Memory B cell (primary cell): ENCODE measurements at places on chromosomes 16 and 17.

DNA sequence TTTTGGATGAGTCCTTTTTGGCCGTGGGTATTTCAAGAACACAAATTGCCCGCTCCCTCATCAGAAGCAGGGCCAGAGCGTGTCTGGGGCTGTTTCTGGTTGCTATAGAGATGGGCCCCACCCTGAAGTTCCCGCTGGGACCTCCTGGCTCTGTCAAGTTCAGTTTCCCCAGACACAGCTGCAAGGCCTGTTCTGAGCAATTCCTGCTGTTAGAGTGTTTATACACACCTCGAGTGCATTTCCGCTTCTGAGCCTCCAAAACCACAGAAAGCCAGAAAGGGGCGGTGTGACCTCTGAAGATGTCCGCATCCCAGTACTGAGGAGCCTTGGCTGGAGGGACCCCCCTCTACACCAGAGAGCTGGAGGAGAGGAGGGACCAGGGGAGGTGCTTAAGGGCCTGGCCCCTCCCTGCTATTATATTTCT is 9.3 kb upstream of the WBP2 start:
- peak; percentile 55 for DNase-seq

- peak; percentile 23 for DNase-seq
Measured at GRCh38 chr17:49327835-49328784, 33.9 kb downstream of the ZNF652 start.

- no peak for DNase-seq
Measured at GRCh38 chr16:4846503-4846900, 586 bp downstream of the GLYR1 start.

- DNase-seq, result no peak
Measured at GRCh38 chr17:35597604-35598003, 10.5 kb downstream of the AP2B1 start.

DNA sequence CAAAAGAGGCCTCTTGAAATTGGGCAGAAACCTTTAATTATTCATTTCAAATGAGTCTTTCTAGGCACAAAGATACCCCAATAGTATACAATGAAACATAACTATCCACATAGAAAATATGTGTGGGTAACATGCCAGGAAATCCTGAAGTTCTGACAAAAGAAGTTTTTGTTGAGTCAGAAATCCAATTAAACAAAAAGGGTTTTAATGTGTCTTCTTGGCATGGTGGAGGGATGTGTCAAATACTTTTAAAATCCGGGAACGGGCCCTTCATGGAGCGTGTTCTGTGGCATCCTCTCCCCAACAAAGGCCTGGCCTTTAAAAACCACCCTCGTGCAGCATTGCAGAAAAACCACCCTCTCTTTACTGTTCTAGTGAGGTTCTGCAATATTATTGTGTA is 14.2 kb downstream of the CDRT4 start:
- DNase-seq, result no peak

GRCh38 chr17:4340914-4341615 is 25.4 kb downstream of the UBE2G1 start:
- DNase-seq, result no peak

GRCh38 chr16:820748-821147 is 20.2 kb upstream of the GNG13 start:
- no peak for DNase-seq

- DNase-seq, result no peak
Measured at GRCh38 chr17:63528183-63528582, 5.0 kb downstream of the KCNH6 start.

DNA sequence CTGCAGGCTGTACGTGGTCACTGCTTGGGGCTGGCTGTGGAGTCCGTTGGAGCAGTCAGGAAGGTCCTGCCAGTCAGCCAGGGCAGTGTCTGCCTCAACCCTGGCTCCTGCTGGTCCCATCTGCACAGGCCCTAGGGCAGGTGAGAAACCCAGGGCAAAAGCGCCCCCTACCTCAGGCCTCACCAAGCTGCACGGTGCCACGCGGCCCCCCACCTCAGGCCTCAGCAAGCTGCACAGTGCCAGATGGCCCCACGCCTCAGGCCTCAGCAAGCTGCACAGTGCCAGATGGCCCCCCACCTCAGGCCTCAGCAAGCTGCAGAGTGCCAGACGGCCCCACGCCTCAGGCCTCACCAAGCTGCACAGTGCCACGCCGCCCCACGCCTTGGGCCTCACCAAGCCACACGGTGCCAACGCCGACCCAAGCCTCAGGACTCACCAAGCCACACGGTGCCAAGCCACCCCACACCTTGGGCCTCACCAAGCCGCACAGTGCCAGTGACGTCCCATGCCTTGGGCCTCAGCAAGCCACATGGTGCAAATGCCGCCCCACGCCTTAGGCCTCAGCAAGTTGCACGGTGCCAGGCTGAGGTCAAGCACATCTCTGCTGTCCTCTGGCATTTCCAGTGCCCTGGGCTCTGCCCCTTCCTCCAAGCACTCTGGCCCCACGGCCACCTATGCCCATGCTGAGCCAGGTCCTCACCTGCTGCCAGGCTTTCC is 5.5 kb downstream of the TMEM204 start:
- DNase-seq, result no peak

DNA sequence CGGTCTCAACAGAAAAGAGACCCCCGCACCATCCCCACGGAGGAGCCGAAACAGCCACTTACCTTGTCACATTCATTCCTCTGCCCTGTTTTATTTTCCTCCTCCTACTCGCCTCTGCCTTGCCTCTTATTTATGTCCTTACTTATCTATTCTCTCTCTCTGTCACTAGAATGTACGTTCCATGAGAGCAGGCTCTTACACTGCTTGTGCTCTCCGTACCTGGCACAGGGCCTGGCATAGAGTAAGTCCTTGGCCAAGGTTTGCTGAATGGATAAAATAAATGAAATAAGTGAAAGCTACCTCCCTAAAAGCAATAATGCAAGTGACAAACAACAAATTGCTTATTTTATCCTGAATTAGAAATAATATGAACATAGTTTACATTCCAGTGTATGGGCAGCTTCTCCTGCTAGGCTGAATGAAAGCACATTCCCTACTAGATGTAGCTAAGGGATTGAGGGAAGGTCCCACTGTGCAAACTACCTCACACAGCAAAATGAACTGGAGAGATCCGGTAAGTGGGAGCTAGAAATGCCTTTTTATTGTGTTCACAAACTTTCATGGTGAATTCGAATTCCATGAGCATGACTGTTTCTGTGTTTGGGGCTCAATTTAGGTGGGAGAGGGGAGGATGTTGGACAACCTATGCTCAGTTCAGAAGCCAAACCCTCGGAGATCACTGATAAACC is 173.1 kb downstream of the PARN start:
- no peak for DNase-seq

DNA sequence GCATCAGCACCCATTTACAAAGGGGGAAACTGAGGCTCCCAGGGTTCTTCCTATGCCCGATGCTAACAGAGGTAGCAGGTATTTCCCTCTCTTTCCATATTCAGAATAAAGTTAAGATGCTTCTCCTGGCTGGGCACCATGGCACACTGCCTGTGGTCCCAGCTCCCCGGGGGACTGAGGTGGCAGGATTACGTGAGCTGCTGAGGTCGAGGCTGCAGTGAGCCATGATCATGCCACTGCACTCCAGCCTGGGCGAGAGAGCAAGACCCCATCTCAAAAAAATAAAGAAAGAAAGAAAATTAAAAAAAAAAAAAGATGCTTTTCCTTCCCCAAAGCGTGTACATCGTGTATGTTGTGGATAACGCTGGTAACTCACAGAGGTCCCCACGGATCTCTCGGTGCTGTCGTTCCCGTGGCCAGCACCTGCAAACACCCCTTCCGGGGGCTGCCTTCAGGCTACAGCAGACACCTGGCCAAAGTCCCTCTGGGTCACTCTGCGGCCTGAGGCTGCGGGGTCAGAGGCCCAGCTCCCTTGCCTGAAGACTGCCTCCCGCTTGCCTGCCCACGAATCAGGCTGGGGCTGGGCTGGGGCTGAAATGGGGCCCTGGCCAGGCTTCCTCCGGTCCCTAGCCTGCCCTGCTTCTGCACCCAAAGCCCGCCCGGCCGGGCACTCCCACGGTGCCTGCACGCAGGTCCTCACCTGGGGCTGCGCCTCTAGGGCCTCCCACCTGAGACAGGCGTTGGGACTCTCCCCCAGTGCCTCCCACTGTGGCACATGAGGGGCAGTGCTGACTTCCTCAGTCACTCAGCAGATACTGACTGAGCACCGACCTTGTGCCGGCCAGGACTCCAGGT is 63.1 kb downstream of the ZDHHC7 start:
- no peak for DNase-seq

- DNase-seq, result no peak
Measured at GRCh38 chr16:65319621-65320231, 197.9 kb upstream of the CDH11 start.

DNA sequence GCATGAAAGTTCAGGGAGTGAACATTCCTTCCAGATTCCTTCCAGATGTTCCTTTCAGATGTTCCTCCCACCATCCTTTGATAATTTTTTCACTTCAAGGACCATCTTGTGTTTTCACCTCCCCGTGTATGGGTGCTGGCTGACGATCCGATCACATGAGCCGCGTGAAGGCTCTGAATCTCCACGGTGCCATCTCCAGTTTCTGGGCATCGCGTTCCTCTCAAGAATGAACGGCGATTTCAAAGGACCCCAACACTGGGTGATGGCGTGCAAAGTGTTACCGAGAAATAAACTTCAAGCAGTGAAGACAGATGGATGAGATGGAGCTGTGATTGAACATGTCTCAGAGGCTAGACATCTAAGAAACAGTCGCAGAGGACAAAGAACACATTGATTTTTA is 245.3 kb downstream of the GSG1L start:
- DNase-seq, result no peak

- no peak for DNase-seq
Measured at GRCh38 chr17:32318071-32318470, 23.9 kb downstream of the C17orf75 start.

- no peak for DNase-seq
Measured at GRCh38 chr16:24221219-24221618, 34.9 kb upstream of the CACNG3 start.

DNA sequence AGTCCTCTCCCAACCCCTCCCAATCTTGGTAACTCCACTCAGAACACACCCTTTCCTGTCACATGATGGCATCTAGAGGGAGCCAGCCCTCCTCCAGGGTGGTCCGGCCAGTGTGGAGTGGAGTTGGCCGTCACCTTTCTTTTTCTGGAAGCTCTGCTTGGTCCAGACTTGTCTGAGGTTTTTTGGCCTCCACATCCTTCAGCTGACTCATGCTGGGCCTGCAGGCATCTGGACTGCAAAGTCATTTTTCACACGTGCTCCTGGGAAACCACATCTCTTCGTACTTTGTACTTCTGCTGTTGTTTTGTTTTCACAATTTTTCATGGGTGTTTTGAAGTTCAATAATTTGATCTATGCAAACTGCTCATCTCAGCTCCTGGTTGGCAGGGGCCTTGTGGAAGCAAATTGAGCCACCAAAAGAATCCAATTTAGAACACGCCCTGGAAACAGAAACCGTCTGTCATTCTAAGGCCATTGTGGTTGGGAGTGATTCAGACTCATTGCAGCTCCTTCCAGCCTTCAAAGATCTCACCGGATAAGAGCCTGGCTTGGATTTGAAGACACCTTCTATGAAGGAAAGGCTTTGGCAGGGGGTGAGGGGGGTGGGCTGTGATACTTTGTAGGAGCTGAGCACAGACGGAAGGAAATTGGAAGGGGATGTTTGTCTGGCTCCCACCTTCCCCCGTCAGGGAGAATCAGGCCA is 42.4 kb upstream of the NF1 start:
- no peak for DNase-seq

DNA sequence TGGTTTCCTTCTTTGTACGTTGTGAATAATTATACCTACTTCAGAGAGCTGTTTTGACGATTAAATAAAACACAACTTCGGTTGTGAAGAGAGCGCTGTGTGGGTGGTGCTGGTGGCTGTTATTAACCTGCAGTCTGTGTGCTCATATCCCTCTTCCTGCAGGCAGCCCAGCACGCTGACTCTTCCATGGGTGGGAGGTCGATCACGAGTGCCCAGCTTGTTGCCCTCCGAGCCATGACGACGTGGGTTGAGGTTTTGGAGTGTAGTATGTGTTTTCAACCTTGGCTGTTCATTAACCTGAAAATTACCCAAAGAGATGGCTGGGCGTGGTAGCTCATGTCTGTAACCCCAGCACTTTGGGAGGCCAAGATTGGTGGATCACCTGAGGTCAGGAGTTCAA is 11.3 kb upstream of the GCSH start:
- no peak for DNase-seq

DNA sequence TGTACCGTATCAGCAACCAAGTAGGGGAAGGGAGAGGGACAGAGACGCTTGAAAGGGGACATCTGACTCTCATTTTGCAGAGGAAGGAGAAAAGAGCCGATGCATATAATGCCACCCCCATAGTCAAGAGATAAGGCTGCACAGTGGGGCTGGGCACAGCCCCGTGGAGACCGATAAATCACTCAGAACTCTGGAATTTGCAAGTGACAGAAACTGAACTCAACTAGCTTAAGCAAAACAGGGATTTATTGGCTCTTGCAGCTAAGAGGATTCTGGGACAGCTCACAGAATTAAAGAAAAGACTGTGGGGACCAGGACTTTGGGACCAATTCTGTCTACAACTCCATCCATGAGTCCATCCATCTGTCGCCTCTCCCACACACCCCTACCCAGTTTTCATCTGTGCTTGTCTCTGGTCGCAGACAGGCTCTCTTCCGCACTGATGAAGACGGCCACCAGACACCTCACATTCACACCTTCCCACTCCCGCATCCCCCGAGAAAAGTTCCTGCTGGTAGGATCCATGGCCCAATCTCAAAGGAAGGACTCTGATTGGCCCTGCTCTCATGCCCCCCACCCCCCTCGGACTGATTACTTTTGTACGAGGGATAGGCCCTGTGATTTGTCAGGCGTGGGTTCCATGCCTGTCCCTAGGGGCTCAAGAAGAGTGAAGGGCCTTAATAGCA is 105.9 kb upstream of the RPL38 start:
- DNase-seq, result no peak

GRCh38 chr17:3794557-3795389 is 6.2 kb downstream of the ITGAE start:
- DNase-seq, result no peak

GRCh38 chr17:4900231-4901107 is 1.1 kb downstream of the C17orf107 start:
- peak; percentile 77 for DNase-seq

GRCh38 chr16:1791943-1792812 is 1.3 kb downstream of the IGFALS start:
- DNase-seq, result no peak

- no peak for DNase-seq
Measured at GRCh38 chr17:5843366-5844026, 226.7 kb upstream of the WSCD1 start.

GRCh38 chr16:50152351-50152806 is 727 bp upstream of the TENT4B start:
- DNase-seq, result peak; percentile 41

- DNase-seq, result no peak
Measured at GRCh38 chr17:10247810-10248209, 49.4 kb upstream of the GAS7 start.

DNA sequence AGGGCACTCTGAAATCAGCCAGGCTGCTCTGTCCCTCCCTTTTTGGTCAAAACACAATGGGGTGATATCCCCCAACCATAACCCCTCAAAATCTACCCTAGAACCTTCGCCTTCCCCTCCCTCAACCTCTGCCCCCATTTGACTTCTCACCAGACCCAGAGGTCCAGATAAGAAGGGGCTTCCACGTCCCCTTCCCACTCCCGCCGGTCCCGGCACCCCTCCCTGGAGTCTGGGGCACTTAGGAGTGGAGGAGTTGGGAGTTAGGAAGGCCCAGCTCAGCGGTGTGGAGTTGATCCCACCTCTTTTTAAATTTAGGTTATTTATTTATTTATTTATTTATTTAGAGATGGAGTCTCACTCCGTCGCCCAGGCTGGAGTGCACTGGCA is 619 bp upstream of the TMEM92 start:
- no peak for DNase-seq
